ENCODE measurements at places on chromosomes 13 and 19. TPM values are rescaled to one million over a fixed set of nuclear protein-coding genes. Genes with fewer than 3 reads are reported as not detected.

Gene KLK2
- not detected for polyA plus RNA-seq

Gene SLC7A10
- 0.70 TPM for polyA plus RNA-seq

Gene MBD3L2
- not detected for polyA plus RNA-seq

Gene ZNF44
- polyA plus RNA-seq = 5.3 TPM

Gene WDR87
- polyA plus RNA-seq = not detected

Gene NR2C2AP
- 8.1 TPM for polyA plus RNA-seq

Gene FCGBP
- 2.1 TPM for polyA plus RNA-seq

Gene EBI3
- 0.70 TPM for polyA plus RNA-seq

Gene NPAS1
- polyA plus RNA-seq = 0.91 TPM

Gene YIPF2
- polyA plus RNA-seq = 26.5 TPM

Gene CAMSAP3
- polyA plus RNA-seq = 0.29 TPM

Gene ZNF506
- polyA plus RNA-seq = 6.6 TPM

Gene P2RY11
- polyA plus RNA-seq = 2.9 TPM
